ENCODE measurements at places on chromosomes 6 and 20.
A peak's percentile ranks its signal among the peaks of the same experiment; 100 is the strongest.

DNA sequence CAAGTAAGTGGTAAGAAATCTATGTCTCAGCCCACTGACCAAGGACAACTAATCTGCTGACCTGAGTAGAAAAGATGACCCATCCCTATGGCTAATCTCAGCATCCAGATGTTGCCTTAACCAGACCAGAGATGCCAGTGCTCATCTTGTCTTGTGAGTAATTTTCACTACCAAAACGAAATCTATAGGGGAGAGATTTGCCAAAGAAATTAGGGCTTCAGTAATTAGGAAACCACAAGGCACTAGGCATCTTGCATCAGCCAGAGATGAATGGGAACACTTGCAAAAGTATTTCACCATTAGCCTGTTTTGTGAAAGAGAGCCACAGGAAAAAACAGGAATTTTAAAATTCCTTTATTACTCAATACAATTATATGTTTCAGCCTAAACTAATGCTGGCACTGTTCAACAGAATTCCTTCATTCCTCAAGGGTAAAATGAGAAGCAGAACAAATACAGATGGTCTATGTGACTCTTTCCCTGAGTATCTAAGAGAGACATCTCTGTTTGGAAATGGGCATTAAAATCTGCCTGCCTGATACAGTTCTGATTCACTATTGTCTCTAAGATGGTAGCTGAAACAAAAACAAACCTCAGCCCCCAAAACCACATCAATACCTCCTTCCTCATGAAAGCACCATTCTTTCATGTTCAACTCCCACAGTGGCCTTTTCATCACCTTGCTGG is 87.8 kb downstream of the GMDS start:
- H3K27ac ChIP-seq, result no peak overlapping the region
- H3K4me3 ChIP-seq, result no peak overlapping the region
- DNase-seq, result no peak

GRCh38 chr6:40482532-40482931 is 104.6 kb downstream of the LRFN2 start:
- H3K36me3 ChIP-seq, result no peaks in the 10 kb centered on the region
- no peaks in the 10 kb centered on the region for H3K4me1 ChIP-seq
- H3K27me3 ChIP-seq, result no peaks in the 10 kb centered on the region

DNA sequence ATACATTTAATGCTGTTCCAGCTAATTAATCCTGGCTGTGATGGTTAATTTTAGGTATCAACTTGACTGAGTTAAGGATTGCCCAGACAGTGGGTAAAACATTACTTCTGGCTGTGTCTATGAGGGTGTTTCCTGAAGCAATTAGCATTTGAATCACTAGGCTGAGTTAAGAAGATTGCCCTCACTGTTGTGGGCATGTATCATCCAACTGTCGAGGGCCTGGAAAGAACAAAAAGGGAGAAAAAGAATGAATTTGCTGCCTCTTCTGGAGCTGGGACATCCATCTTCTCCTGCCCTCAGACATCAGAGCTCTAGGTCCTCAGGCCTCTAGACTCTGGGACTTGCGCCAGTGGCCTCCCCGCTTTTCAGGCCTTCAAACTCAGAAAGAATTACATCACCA is 34.3 kb downstream of the SDHAF4 start:
- H3K27me3 ChIP-seq, result no peaks in the 10 kb centered on the region
- H3K4me1 ChIP-seq, result no peaks in the 10 kb centered on the region
- no peak overlapping the region for H3K27ac ChIP-seq
- no peaks in the 10 kb centered on the region for H3K36me3 ChIP-seq
- no peak for DNase-seq

DNA sequence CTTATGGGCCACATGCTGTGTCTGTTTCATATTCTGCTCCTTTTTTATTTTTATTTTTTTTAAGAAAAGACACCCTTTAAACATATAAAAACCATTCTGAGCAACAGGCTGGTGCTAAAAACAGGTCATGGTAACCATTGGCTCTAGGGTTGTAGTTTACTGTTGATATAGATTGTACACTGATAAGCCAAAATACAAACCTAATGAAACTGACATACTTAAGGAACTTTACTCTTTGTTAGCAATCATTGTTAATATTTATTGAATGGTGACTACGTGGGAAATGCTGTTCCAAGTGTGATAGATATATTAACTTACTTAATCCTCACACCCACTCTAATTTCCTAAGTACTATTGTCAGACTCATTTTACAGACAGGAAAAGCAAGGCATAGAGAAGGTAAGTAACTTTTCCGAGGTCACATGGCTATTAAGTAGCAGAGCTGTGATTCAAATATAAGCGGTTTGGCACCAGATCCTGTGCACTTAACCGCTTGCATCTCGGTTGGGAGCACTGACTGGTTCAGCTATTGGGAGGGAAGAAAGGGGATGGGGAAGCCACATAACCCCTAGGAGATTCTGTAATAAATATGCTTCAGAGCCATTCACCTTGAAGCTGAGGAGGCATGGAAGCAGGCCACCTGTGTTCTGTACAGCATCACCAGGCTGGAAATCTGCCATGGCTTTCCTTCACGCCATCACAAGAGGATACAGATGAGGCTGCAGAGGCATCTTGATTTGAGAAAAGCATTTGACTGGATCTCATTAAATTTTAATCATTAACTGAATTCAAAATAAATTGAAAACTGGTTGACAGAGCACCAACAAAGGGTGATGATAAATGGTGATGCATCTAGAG is 4.9 kb downstream of the TRAF3IP2 start:
- peak overlapping the region; percentile 97 for H3K27ac ChIP-seq
- H3K4me1 ChIP-seq, result peaks cover 75% of the 10 kb centered on the region
- H3K4me3 ChIP-seq, result no peak overlapping the region
- DNase-seq, result no peak

- H3K36me3 ChIP-seq, result no peaks in the 10 kb centered on the region
- no peaks in the 10 kb centered on the region for H3K4me1 ChIP-seq
- no peak for DNase-seq
These were observed 26.5 kb upstream of the EMILIN3 start for GRCh38 chr20:41392871-41393704.

DNA sequence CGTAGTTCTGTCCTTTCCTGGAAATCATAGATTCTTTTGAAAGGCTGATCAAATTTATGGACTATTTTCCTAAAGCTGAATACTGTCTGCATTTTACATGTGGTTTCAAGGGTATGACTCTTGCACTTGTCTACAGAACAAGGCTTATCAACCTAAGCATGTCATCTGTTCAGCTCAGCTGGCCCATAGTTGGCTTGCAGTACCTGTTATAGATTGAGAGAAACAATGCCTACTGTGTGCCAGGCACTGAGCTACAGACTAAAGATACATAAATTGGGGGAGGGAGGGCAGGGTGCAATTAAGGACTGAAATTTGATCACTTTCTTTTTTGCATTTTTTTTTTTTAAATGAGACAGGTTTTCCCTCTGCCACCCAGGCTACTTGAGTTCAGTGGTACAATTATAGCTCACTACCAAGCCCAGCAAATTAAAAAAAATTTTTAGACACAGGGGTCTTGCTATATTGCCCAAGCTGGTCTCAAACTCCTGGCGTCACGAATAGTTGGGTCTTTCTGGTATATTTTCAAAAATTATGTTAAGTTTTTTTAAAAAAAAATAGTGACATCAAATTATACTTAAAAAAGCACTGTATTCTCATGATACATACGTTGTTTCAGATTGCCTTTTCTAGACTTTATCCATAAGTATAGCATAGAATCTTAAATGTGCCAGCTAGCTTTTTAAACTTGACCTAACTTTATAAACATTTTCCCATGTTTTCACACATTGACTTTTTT is 52.2 kb downstream of the RREB1 start:
- DNase-seq, result no peak
- H3K27me3 ChIP-seq, result no peaks in the 10 kb centered on the region
- peaks cover 76% of the 10 kb centered on the region for H3K4me1 ChIP-seq
- no peaks in the 10 kb centered on the region for H3K36me3 ChIP-seq

All from upper lobe of left lung (tissue), 6 donors.